Neural progenitor cell (in vitro differentiated cells): ENCODE measurements at places on chromosomes 7 and 10.

DNA sequence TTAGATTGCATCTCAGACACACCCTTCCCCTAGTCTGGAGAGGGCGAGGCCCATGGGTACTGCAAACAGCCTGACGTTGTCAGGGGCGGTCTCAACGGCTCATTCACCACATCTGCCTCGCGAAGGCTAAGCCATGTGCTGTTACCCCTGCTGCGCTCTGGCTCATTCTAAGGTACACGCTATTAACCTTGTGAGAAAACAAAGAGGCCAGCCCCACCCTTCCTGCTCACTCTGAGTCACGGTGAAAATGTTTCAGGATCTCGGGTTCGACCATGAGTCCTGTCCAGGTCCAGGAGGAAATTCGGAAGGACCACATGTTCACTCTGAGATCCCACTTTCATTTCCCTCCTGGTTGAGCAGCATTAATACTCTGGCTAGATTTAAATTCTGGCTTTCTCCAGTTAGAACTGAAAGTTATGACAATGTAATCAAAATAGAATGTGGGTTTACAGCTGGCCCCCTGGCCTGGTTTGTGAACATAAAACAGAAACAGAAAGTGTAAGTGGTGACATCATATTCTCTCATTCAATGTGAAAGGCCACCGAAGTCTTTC, 55.2 kb downstream of the EGFR start:
- DNase-seq = no peak

DNA sequence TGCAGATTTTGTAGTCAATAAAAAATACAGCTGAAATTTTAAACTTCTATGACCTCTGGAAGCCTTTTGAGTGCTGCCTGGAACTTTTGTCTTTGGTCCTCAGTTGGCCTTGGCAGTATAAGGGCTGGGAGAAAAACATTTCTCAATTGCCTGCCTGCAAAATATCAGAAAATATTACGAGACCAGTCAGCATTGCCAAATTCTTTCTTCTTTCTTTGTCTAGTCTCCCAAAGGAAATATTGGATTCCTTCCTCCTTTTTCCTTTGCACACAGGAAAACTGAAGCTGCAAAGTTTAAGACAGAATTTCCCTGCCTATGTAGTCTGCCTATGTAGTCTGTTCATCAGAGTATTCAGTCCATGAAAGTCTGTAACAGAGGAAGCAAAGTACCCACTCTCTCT, 95.9 kb downstream of the CHRM2 start:
- no peak for DNase-seq

- no peak for DNase-seq
Measured at GRCh38 chr7:50197549-50197948, 104.5 kb upstream of the ZPBP start.

DNA sequence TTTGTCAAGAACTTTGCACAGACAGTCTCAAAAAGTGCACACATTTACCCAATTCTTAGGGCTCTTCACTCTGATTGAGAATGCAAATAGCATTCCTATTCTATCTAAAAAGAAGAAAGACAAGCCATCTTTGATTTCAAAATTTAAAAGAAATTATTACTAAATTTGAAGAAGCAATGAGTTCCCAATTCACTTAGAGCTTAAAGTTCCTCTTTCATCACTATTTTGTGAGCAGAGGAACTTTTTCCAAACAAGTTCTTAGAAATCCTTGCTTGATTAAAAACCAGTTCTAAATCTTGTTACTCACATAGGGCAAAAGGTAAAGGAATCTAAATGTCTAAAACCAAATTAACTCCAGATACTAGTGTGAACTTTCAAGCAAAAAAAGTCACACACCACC, 56.4 kb downstream of the TBXAS1 start:
- no peak for DNase-seq

DNA sequence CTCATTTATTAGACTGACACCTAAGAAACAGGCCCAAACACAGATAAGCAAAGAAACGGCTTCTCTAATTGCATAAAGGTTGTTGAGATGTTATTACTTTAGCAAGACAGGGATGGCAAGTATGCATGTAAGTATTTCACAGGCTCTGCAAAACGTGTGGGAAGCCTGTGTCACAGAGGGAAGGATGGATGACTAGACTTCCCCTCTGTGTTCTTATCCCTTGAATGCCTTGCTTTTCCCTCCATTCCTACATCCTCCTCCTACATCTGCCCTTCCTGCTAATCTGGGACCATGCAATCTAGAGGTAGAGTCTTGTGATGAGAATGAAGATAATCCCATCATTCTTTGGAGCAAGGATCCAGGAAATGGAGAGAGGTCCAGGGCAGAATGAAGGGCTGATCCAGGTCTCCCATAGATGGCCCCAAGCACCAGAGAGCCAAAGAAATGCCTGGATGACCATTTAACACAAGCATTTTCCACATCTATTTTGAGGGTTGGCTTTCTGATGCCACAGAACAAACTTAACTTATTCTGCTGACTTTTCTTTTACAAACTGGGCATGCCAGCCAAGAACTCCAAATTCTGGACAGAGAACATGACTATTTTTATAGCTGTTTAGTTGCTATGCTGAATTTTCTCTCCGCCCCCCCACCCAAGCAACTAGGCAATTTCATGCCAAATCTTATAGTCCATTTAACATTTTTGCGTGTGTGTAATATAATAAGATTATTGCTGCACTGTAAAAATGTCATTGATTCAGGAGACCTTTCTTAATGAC, 48.1 kb downstream of the NRP1 start:
- DNase-seq = no peak

GRCh38 chr10:128631801-128632241, 505.6 kb upstream of the MKI67 start:
- DNase-seq = peak; percentile 51

DNA sequence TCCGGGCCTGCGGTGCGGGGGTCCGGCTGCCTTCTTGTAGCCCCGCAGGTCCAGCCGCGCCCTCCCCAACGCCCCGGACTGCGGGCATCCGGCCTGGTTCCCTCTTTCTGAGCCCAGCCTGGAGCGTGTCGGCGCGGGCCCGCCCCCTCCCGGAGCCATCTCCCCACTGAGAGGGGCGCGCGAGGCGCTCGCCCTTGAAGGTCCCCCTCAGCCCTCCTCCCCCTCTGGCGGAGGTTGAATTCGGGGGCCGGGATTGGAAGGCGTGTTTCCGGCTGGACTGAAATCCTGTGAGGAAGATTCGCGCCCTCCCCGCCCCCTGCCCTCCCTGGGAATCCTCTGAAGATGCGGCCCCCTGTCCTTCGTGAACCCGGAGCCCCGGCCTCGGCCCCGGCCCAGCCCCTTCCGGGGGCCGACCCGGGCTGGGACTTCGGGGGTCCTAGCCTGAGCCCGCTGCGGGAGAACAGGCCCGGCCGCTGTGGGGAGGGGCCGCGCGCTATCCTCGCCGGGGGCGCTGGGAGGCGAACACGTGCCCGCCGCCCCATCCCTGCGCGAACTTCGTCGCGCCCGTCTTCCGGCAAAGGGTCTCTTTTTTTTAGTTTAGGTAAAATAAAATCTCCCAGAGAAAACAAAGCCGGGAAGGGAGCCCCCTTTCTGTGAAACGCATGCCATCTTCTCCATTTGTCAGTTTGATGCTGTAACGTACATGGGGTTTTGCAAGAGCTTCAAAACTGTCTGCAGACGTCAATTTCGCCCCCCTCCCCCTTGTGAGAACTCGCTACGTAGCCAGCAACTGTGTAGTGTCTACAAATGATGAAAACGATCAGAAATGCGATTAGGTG, 636 bp downstream of the PDCD4 start:
- peak; percentile 93 for DNase-seq

DNA sequence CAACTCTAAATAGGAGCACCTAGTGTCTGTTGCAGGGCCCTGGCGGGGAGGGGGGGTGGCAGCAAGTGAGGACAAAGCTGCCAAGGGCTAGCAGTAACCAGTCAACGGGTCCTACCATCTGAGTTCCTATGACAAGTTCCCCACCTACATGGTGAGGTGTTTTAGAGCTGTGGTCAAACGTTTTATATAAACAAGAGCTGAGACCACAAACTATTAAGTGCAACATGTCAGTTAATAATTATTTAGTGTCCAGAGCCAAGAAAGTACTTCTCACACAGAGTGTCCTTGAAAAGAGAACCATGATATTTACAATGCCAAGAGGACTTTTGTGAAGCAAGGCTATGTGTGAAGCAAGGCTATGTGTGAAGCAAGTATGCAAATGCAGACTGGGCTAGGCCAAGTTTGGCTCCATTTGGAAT, 434.7 kb downstream of the TNS3 start:
- no peak for DNase-seq

DNA sequence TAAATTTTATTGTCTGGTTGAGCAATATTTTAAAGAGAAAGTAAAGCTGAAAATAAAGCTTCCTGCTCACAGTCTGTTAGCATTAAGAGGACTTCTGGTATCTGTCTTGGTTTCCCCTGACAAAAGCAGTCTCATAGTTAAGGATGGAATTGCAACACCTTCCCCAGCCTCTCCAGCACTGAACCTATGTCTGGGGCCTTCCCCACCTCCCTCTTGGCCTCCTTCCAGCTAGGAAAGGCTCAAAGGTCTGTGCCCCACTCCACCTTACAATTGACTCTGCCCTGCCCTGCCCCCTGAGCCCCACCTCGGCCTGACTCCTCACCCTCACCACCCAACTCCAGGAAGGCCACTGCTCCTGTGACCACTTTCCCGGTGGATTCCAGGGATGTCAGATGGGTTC, 33.2 kb downstream of the COL17A1 start:
- DNase-seq = no peak

GRCh38 chr10:56296618-56297017, 64.4 kb downstream of the ZWINT start:
- DNase-seq = no peak

DNA sequence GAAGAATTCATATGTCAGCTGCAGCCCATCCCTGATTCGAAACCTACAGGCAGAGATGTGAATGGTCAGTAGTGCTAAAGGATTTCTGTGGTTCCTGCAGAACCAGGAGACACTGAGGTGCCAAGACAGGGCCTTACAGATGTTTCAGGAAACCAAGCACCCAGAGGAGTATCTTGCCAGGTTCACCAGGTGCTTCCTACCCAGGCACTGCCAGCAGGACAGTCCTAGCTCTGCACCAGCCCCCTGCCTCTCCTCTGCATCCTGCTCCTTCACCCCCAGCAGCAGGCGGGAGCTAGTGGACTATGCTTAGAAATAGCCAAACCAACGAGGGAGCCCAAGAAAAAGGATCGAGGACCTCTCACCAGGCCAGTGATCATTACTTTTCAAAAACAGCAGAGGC, 4.2 kb upstream of the IKZF1 start:
- DNase-seq = no peak

DNA sequence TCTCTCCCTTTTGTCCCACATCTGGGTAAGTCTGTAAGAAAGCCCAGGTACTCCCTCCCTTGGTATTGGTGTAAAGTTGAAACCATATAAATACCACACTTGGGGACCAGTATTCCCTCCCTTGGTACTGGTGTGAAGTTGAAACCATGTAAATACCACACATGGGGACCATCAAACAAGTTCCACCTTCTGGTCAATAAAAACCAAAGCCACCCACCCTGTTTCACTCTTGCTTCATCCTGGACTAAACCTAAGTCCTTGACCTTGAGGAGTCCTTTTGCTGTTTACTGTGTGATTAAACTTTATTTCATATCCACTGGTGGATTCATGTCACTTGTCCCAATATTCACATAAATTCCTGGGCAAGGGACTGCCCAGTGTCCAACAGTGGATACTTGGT, 8.4 kb downstream of the P4HA1 start:
- DNase-seq = no peak

DNA sequence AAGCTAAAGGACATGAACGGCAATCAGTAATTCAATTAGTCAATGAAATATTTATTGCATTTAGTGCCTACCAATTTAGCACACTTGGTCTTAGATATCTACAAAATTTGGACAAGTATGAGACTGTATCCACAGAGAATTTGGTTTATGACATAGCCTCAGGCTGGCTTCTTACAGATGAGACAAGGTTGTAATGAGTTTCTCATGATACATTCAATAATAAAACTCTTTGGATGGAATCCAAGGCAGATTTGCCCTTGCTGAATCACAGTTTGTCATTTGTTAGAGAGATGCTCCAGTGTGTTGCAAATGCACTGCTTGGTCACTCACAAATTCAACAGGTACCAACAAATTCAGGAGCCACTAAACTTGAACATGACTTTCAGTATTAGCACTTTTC, 162.5 kb downstream of the GPR37 start:
- DNase-seq = no peak

DNA sequence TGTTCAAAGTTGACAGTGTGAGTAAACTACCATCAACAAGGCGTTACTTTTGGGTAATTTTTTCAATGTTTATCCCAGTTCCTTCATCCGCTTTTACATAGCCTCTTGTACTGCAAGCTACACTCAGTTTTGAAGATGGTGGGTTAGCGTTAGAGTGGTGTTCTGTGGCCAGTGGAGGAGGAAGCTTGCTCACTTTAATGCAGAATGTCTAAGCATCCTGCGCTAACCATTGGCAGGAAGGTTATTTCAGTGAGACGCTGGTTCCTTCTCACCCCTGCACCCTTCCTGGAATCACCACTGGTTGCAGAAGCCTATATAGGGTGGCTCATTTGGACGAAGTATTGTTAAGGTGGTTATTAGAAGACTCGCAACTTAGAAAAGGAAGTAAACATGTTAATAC, 159.1 kb downstream of the CELF2 start:
- no peak for DNase-seq

GRCh38 chr10:104641187-104641936, at the start of gene SORCS3:
TSS of gene SORCS3 (plus strand) at chr10:104641290.
- DNase-seq = peak; percentile 70

GRCh38 chr10:127979045-127979444, 72.1 kb downstream of the PTPRE start:
- no peak for DNase-seq

DNA sequence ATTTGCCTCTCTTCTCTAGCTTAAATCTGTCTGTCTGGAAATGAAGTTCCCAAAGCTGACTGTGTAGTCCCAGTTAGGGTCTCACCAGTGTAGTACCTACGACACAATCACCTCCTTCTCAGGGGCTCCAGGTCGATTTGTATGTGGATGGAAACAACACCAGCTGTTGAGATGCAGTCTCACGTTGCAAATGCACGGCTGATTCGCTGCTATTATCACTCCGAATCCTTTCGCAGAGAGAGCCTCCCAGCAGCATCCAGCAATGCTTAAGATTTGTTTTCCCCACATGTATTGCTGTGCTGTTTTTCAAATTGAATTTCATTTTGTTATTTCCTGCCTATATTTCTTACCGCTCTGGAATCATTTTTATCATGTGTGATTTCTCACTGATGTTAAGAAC, 16.3 kb downstream of the VSTM4 start:
- DNase-seq = no peak

GRCh38 chr7:18653381-18654155, 158.0 kb downstream of the HDAC9 start:
- DNase-seq = no peak

GRCh38 chr10:44755481-44755880, 155.7 kb upstream of the TMEM72 start:
- no peak for DNase-seq

DNA sequence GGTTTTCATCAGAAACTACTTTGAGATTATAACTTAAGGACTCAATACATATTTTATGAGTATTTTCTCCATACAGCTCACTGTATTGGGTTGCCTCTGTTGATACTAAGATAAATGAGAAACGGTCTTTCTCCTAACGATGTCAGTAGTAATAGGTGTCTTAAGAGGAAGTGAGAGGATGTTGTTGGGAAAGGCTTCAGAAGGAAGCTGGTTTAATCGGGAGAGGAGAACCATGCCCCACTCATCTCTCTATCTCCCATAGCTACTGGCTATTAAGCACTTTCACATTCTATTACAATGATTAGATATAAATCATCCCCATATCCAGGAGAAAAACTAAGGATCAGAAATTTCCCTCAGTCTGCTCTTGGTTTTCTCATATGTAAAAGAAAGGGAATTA, 2.0 kb downstream of the CLEC5A start:
- no peak for DNase-seq
